ENCODE measurements at places on chromosomes 5 and 9.
A peak's percentile ranks its signal among the peaks of the same experiment; 100 is the strongest.

GRCh38 chr5:117731446-117731845 lies 1156.8 kb upstream of the SEMA6A start:
- no peaks in the 10 kb centered on the region for H3K27me3 ChIP-seq
- no peaks in the 10 kb centered on the region for H3K36me3 ChIP-seq
- H3K4me3 ChIP-seq, result no peak overlapping the region
- peak; percentile 5 for DNase-seq

DNA sequence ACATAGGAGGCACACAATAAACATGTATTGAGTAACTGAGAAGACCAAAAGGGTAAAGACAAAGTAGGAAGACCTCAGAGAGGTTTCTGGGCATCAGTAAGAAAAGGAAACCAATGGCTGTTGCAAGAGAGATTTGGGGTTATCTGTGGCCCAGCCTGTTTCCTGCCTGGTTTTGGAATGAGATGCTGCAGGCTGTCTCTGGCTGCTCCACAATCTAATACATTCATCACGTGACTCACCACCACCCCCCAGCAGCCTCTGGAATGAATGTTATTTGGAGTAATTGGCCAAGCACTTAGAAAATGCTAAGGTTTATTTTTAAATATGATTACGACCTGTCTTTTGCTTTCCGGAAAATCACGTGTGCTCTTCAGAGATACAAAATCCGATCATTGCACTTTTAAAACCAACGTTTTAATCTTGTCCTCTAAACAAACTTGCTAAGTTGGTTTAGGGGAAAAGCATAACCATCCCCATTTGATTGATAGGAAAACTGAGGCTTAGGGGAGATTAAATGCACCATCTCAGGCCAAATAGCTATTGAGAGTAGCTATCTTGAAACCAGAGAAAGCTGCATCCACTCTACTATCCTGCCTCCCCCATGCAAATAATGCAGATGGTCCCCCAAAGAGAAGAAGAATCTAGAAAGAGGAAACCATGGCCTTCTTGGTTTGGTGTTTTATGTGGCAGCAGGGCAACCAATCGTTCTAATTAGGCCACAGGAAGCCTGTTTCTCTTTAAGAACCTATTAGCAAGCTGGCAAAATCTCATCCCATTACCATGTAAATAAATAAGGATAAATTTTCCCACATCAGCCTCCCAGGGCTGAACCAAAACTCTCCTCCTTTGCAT lies 151.8 kb upstream of the ADRA1B start:
- no peak overlapping the region for H3K27ac ChIP-seq
- H3K27me3 ChIP-seq, result no peaks in the 10 kb centered on the region
- H3K4me3 ChIP-seq, result no peak overlapping the region
- H3K36me3 ChIP-seq, result no peaks in the 10 kb centered on the region

GRCh38 chr5:137220523-137220927 lies 278.6 kb downstream of the SPOCK1 start:
- peaks cover 2% of the 10 kb centered on the region for H3K4me1 ChIP-seq
- peaks cover 3% of the 10 kb centered on the region for H3K27me3 ChIP-seq

DNA sequence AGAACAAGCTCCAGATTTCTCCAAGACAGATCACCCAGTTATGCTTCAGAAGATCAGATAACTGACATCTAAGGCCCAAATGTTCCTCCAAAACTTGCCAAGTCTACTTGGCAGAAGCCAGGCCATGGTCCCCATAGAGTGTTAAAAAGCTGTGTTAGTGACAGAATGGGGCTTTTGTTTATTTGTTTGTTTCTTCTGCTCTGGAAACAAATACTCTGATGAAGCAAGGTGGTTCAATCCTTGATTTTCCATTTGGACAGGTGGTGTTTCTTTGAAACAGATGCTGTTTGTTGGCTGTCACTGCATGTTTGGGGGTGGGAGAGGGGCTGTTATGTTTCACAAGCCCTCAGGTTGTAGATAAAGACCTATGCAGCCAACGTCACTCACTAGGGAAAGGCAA lies 264.0 kb downstream of the FAM114A2 start:
- H3K4me3 ChIP-seq, result no peak overlapping the region
- no peaks in the 10 kb centered on the region for H3K36me3 ChIP-seq
- H3K27me3 ChIP-seq, result no peaks in the 10 kb centered on the region
- H3K4me1 ChIP-seq, result no peaks in the 10 kb centered on the region

DNA sequence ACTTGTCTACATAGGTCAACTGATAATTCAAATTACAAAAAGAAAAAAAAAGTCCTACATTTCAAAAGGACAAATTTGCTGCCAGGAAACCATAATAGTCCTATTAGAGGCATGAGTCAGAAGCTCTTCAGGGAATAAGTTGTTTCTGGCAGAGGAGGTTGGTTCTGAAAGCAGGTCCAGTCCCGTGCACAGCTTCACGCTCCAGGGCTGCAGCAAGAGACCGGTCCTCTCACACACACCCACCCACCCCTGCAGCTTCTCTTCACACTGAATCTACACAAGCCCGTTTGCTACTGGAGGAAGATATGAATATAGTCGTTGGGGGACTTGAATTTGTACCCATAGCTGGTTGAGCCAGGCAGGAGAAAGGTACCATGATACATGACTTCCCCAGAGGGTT lies 36.9 kb upstream of the SLC1A3 start:
- peaks cover 2% of the 10 kb centered on the region for H3K4me1 ChIP-seq
- no peaks in the 10 kb centered on the region for H3K27me3 ChIP-seq
- DNase-seq, result no peak

- H3K27me3 ChIP-seq, result no peaks in the 10 kb centered on the region
- no peak overlapping the region for H3K27ac ChIP-seq
- H3K4me1 ChIP-seq, result no peaks in the 10 kb centered on the region
Observed at GRCh38 chr5:132981288-132981687, 17.9 kb upstream of the AFF4 start.

DNA sequence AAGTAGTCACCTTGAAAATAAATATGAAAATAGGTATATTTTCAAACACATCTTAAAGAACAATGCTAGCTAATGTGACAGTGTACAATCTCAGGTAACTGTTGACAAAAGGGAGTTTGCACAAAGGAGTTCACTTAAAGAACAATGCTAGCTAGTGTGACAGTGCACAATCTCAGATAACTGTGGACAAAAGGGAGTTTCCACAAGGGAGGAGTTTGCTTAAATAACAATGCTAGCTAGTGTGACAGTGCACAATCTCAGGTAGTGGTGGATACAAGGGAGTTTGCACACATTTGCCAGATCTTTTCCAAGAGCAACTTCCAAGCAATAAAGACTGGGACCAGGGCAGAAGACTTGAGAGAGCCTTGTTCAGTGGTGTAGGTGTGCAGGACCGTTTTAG lies 442.9 kb upstream of the FTMT start:
- DNase-seq, result no peak
- H3K4me1 ChIP-seq, result no peaks in the 10 kb centered on the region
- H3K36me3 ChIP-seq, result no peaks in the 10 kb centered on the region

GRCh38 chr5:107979291-107979690 lies 308.6 kb upstream of the EFNA5 start:
- no peaks in the 10 kb centered on the region for H3K27me3 ChIP-seq
- H3K27ac ChIP-seq, result no peak overlapping the region
- DNase-seq, result peak; percentile 49
- H3K36me3 ChIP-seq, result no peaks in the 10 kb centered on the region
- H3K4me3 ChIP-seq, result no peak overlapping the region

DNA sequence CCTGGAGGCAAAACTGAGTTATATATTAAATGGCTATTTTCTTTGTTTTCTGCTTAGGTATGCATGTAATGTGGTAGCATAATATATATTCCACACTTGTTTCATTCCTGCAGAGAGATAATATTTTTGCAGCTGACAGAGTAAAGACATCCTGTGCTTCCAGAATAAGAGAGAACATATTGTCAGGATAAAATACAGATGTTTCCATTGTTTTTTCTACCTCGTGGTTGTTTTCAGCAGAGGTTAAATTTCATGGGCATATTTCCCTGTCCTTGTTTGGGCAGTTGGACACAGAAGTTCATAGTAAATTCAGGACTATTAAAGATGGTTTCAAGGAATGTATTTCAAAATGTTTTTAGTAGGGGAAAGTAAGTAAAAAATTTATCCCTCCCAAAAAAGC lies 47.6 kb upstream of the MEGF10 start:
- H3K4me3 ChIP-seq, result no peak overlapping the region
- DNase-seq, result no peak
- no peaks in the 10 kb centered on the region for H3K36me3 ChIP-seq
- H3K27ac ChIP-seq, result no peak overlapping the region

- no peaks in the 10 kb centered on the region for H3K27me3 ChIP-seq
- H3K4me3 ChIP-seq, result no peak overlapping the region
- peaks cover 49% of the 10 kb centered on the region for H3K36me3 ChIP-seq
- H3K4me1 ChIP-seq, result peaks cover 48% of the 10 kb centered on the region
- DNase-seq, result no peak
Observed at GRCh38 chr9:93114984-93115335, 18.9 kb downstream of the CARD19 start.

- no peak for DNase-seq
- peaks cover 14% of the 10 kb centered on the region for H3K36me3 ChIP-seq
- H3K27ac ChIP-seq, result no peak overlapping the region
- H3K27me3 ChIP-seq, result no peaks in the 10 kb centered on the region
Observed at GRCh38 chr9:4117835-4118610, 181.8 kb downstream of the GLIS3 start.

GRCh38 chr5:114419067-114419388 lies 57.2 kb downstream of the KCNN2 start:
- no peak overlapping the region for H3K4me3 ChIP-seq
- peaks cover 5% of the 10 kb centered on the region for H3K27me3 ChIP-seq
- H3K36me3 ChIP-seq, result no peaks in the 10 kb centered on the region
- no peak overlapping the region for H3K27ac ChIP-seq

- peaks cover 13% of the 10 kb centered on the region for H3K36me3 ChIP-seq
- no peak overlapping the region for H3K27ac ChIP-seq
- DNase-seq, result no peak
Observed at GRCh38 chr5:169044962-169045361, 256.0 kb downstream of the SLIT3 start.

- H3K27ac ChIP-seq, result no peak overlapping the region
- H3K36me3 ChIP-seq, result no peaks in the 10 kb centered on the region
Observed at GRCh38 chr5:157983906-157984551, 125.1 kb upstream of the CLINT1 start.

- no peaks in the 10 kb centered on the region for H3K4me1 ChIP-seq
- H3K27me3 ChIP-seq, result peaks cover 23% of the 10 kb centered on the region
- H3K36me3 ChIP-seq, result no peaks in the 10 kb centered on the region
- no peak overlapping the region for H3K4me3 ChIP-seq
Observed at GRCh38 chr9:94568250-94568889, 13.5 kb downstream of the PCAT7 start.

DNA sequence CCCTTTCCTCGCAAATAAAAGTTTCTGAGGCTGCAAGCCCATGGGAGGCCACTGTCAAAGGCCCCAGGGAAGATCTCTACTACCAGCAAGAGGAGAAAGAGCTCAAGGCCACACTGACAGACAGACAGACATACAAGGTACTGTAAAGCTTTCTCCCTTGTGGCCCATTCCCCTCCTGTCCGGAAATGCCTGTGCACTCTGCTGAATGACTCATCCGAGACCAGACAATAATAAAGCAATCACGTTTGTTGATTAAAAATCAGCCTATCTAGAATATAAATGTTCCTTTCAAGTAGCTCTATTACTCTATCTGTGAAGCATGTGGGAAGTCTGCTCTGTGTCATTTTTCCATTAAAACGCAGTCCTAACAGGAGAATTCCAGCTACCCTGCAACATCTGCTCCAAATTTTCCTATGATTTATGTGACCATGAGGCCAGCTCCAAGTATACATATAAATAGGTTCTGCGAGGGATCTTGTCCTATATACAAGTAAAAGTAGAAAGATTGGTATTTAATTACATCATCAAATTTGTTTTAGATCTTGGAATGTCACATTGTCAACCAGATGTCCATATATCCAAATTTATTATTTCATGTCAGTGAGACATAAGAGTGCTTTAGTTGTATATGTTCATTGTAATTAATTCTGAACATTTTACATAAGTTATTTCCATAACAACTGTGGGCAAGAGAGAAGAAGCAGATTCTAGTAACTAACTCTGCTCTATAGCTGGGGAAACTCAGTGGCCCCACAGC lies 34.7 kb upstream of the TGFBI start:
- H3K27ac ChIP-seq, result peak overlapping the region; percentile 80
- no peaks in the 10 kb centered on the region for H3K36me3 ChIP-seq
- peaks cover 11% of the 10 kb centered on the region for H3K4me1 ChIP-seq
- DNase-seq, result peak; percentile 95
- H3K4me3 ChIP-seq, result peak overlapping the region; percentile 43

DNA sequence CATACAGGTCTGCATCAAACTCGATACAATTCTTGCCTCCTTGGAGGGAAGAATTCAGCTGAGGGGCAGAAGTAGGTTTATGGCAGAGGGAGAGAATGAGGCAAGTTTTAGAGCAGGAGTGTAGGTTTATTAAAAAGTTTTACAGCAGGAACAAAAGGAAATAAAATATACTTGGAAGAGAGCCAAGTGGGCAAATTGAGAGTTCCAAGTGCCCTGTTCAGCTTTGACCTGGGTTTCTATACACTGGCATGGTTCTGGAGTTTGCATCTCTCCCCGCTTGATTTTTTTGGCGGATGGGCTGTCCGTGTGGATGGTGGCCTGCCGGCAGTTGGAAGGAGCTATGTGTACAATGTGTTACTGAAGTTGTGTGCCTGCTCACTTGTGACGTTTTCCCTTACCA lies 116.1 kb downstream of the ALDH1A1 start:
- H3K27ac ChIP-seq, result no peak overlapping the region
- H3K36me3 ChIP-seq, result no peaks in the 10 kb centered on the region
- no peak for DNase-seq
- H3K4me3 ChIP-seq, result no peak overlapping the region
- H3K27me3 ChIP-seq, result no peaks in the 10 kb centered on the region

DNA sequence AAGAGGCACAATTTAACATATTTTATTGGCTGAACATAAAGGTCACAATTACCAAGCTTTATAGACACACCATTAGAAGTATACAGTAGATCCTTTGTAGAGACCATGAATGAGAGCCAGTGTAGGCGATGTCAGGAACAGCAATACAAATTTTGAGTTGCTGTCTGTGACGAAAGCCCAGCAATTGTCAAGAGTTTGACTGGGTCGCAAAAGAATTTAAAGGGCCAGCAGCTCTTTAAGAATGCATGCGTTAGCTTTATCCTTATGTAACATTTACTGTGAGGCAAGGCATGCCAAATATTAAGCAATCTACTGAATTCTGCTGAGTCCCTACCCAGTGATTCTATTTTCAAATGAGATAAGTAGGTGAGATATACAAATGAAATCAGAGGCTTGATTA lies 236.9 kb downstream of the ARRDC3 start:
- no peak for DNase-seq
- H3K36me3 ChIP-seq, result no peaks in the 10 kb centered on the region
- peaks cover 3% of the 10 kb centered on the region for H3K4me1 ChIP-seq
- no peaks in the 10 kb centered on the region for H3K27me3 ChIP-seq
- H3K4me3 ChIP-seq, result no peak overlapping the region

GRCh38 chr9:100686420-100686819 lies 108.5 kb downstream of the CAVIN4 start:
- H3K36me3 ChIP-seq, result no peaks in the 10 kb centered on the region
- H3K27ac ChIP-seq, result no peak overlapping the region
- DNase-seq, result no peak
- H3K4me3 ChIP-seq, result no peak overlapping the region
- no peaks in the 10 kb centered on the region for H3K4me1 ChIP-seq
- no peaks in the 10 kb centered on the region for H3K27me3 ChIP-seq

Measured in mesenchymal stem cell (in vitro differentiated cells and primary cell).